ENCODE measurements at places on chromosomes 12 and 14.

DNA sequence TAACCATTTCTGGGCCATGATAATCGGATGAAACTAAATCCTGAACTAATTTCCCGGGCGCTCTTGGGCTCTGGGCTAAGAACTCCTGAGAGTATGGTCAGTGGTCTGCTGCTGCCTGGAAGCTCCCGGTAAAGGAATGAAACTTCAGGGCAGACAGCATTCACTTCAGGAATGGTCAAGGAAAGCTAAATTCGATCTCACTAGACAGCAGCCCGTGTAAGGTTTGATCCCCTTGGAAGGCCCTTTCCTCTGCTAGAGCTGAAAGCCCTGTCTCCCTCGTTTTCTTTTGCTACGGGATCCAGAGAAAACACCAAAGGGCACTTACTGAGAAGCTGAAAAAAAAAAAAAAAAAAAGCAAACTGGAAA lies 680 bp downstream of the ASB8 start:
- no peak for DNase-seq

- no peak for DNase-seq
These were observed 117.9 kb downstream of the DPF3 start for GRCh38 chr14:72775923-72776554.

- DNase-seq = no peak
These were observed 17.7 kb downstream of the WNT5B start for GRCh38 chr12:1646569-1647284.

- DNase-seq = no peak
These were observed 57.9 kb downstream of the NAV3 start for GRCh38 chr12:77888611-77889010.

DNA sequence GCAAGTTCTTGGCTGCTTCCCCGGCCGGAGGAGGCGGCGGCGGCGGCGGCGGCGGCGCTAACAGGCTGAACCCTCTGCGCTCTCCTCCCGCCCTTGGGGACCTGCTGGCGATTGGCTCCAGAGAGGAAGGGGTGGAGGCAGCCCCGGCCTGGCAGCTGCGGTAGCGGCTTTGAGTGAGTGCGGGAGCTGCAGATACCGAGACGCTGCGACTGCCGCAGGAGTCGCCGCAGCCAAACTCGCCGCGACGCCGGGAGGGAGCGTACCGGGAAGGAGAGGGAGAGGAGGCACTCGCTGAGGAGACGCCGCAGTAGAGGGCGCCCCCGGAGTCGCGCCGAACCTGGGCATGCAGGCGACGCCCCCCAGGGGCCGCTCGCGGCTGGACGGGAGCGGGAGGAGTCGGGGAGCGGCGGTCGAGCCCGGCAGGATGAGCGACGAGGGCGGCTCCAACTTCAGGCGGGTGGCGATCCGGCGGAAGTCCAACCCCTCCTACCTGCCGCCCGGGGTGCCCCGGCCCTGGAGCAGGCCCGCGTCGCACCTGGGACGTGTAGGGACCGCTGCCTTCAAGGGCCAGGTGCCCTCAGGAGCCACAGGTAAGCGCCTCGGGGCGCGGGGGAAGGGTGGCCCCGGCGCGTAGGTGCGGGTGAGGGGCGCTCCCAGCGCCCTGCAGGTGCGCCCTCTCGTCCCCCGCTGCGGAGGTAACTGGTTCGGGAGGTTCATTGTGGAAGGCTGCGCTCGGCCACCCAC lies at the start of gene FGD4:
Gene FGD4 (plus strand): TSS at position 189 of the 744 bp plus-strand sequence.
- peak; percentile 89 for DNase-seq

DNA sequence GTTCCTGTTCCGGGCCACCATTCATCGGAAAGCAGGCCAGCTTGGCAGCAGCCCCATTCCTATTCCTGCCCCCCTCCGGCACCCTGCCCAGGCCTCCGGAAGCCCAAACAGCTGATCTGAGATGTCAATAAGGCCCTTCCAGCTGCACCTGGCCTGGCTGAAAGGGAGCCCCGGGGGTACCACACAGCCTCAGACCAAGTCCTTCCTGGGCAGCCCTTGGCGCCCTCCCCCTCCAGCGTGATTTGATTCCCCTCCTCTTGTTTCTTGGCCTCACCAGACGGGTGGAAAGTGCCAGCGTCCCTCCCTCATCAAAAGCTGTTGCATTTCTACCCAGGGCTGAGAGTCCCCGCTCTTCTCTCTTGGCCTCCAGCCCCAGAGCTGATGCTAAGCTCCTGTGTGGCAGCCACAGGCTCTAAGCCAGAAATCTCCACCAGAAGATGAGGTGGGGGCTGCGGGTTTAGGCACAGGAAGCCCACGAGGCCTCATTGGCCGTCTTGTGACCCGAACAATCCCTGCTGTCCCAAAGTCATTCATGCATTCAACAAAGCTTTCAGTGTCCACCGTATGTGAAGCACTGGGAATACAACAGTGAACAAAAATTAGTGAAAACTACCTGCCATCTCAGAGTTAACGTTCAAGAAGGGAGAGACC lies 215.4 kb downstream of the SLC41A2 start:
- DNase-seq = peak; percentile 84

GRCh38 chr14:70317969-70318634 lies 41.4 kb downstream of the COX16 start:
- DNase-seq = peak; percentile 79

- DNase-seq = no peak
These were observed 31.5 kb downstream of the ABCB9 start for GRCh38 chr12:122934722-122935121.

- no peak for DNase-seq
These were observed 260.3 kb downstream of the BCAT1 start for GRCh38 chr12:24688601-24689000.

- no peak for DNase-seq
These were observed 91.9 kb downstream of the DPF3 start for GRCh38 chr14:72801836-72802587.

- DNase-seq = no peak
These were observed 9.7 kb downstream of the NFATC4 start for GRCh38 chr14:24377657-24378056.

- peak; percentile 58 for DNase-seq
These were observed 61.1 kb downstream of the NCOR2 start for GRCh38 chr12:124506145-124506831.

GRCh38 chr12:92701441-92701840 lies 1.3 kb upstream of the PLEKHG7 start:
- DNase-seq = no peak

GRCh38 chr12:90858252-90858651 lies 96.7 kb downstream of the CCER1 start:
- DNase-seq = no peak

DNA sequence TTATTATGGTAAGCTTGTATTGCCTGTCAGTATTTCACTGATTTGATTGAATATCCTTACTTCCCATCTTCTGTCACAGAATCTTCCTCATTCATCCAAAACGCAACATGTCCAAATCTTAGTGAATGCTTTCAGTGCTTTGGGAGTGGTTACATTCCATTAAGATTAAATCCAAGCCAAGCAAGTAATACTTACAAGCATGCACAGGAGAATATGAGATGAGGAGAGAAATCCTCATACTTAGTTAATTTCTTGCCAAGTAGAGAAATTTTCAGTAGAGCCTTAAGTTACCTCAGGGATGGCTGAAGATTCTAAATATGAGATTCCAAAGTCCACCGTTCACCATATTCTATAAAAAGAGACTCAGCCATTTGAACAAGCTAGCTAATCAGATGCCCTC lies 316.0 kb downstream of the RAD51B start:
- DNase-seq = no peak

DNA sequence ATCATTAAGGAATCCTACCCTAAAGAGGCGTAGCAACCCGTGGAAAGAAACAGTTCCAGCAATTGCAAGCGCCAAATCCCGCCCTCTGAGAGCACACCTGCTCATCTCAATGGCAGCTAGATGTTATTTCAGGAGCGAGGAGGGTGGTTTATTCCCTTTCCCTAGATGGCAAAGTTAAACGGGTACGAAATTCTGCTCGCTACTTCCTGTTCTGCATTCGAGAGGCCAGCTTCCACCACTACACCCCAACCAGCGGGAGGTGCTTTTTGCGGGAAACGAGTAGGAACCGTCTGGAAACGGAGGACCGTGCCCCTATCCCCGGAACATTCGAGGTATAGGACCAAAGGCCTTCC lies 536 bp downstream of the VPS29 start:
- DNase-seq = peak; percentile 35

GRCh38 chr12:54300732-54301427 lies at the start of gene NFE2:
NFE2 (minus strand) TSS chr12:54301015; CDS start chr12:54295248, 5,767 bp downstream.
- DNase-seq = peak; percentile 45

- no peak for DNase-seq
These were observed 59.7 kb downstream of the TBC1D30 start for GRCh38 chr12:64884164-64884542.

DNA sequence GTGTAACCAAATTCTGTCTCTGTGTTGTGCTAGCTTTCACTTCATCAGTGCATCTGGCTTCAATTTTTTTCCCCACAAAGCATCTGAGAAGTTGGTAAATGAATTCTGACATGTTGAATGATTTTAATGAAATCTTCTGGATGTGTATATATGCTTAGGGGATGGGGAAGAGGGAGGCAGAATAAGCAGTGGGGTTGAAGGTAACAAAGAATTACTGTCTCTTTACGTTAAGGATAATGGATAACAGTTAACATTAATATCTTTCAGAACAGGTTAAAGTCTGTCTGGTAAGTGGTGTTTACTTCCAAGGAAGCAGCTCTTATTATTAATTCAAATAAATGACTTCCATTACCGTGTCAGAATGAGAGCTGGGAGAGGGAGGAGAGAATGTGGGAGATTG lies 261.7 kb downstream of the ERC1 start:
- DNase-seq = no peak

- no peak for DNase-seq
These were observed 118.4 kb downstream of the BTG1 start for GRCh38 chr12:92027243-92027642.

GRCh38 chr14:78605025-78605762 lies 435.0 kb downstream of the NRXN3 start:
- DNase-seq = no peak

GRCh38 chr12:132604151-132604618 lies 6.2 kb downstream of the LRCOL1 start:
- DNase-seq = no peak

DNA sequence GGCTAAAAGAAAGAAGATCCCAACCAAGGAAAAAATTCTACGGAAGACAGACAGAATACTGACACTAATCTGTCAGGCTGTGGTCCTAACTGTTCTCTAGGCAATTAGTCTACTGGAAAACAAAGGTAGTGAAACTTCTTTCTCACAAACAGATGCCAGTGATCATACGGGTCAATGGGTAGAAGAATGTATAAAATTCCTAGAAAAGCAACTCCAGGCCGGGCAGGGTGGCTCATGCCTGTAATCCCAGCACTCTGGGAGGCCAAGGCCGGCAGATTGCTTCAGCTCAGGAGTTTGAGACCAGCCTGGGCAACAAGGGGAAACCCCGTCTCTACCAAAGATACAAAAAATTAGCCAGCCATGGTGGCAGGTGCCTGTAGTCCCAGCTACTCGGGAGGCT lies 64.8 kb downstream of the HECTD4 start:
- no peak for DNase-seq

DNA sequence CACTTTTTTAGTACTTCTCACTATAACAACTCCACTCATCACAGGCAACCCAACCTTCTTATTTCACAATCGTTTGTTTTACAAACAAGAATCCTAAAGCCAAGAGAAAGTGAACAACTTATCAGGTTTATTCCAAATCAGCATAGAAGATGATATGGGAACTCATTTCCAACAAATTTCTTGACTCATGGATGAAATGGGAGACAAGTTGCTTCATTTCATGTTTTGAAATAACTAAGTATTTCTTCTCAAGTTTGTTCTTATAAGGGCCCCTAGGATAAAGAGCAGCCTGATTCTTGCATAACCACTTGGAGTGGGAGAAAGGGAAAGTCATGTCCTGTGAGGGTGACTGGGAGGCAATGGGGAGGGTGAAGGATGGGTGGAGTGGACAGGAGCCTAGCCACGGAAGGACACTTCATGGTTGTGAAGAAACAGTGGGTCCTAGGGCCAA lies 168.3 kb downstream of the DUSP6 start:
- DNase-seq = no peak

DNA sequence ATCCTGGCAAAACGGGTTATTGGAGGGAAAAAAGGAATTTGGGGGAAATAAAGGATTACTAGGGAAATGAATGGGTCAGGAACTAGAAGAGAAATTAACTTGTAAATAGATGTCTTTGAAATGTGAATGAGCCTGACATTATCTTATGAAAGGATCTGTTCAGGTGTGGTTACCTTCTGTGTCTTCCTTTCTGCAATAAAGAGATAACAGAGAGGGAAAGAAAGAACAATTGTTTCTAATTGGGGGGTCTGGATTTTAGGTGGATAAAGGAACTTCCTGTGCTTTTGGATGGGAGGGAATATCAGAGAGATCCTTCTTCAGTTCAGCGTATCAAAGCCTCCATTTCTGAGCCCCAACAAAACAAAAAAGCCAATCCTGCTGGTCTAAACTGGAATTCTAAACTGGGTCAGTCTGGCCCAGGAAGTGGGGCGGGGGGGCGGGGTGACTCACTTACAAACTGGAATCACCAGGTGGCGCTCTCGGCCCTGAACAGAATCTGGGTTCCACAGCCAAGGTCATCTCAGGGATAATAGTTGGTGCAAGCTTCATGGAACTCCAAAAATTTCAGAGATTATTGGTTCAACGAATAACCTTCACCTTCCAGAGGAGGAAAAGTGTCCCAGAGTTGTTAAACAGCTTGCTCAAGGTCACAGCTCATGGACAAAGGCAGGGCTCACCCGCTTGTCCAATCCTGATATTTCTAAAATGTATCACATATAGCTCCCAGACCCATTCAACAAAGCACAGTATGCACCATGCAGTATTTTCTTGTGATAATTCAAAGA lies 15.2 kb upstream of the PEBP1 start:
- peak; percentile 81 for DNase-seq

- DNase-seq = no peak
These were observed 95.2 kb downstream of the TSPAN9 start for GRCh38 chr12:3172124-3173007.

DNA sequence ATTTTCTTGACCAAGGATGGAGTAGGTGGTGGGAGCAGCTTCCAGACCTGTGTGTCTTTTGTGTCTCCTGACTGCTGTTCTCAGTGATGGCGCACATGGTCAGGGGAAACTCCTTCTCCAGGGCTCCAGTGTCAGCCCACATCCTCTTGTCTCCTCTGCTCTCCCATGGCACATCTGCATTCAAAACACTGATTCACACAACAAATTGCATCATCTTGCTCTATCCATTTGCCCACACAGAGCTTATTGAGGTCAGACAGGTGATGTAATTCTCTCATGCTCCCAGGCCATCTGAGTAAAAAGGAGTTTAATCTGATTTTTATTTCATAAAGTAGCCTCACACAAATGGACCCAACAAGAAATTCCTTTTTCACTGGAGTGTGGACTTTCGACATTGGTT lies 21.8 kb upstream of the TMEM132C start:
- DNase-seq = no peak

GRCh38 chr14:101581806-101582205 lies 20.5 kb downstream of the DIO3 start:
- DNase-seq = no peak

GRCh38 chr12:15932327-15932726 lies 21.2 kb downstream of the DERA start:
- no peak for DNase-seq

- DNase-seq = no peak
These were observed 156.3 kb upstream of the TMCC3 start for GRCh38 chr12:94806617-94807016.

- DNase-seq = no peak
These were observed 249.9 kb downstream of the ALX1 start for GRCh38 chr12:85529896-85530295.

- DNase-seq = no peak
These were observed 1.8 kb upstream of the P2RX7 start for GRCh38 chr12:121130866-121131373.
